SJCRH30 (cell line): ENCODE measurements at places on chromosomes 2 and 18. TPM values are rescaled to one million over a fixed set of nuclear protein-coding genes. Genes with fewer than 3 reads are reported as not detected.

DNA sequence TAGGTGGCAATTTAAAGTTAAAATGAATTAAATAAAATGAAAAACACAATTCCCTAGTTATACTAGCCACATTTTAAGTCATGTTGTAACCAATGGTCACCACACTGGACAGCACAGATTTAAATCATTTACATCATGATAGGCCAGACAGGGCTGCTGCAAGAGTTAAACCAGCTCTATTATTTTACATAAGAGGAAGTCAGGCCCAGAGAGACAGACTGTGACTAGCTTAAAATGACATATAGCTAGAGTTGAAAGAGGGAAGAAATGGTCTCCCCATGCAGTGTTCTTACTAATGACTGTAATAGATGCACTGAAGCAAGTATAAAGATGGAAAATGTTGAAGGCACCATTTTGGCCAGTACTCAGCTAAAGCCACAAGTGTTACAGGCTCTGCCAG, 69.6 kb downstream of the SLC66A3 start:
- no peaks in the 10 kb centered on the region for H3K27me3 ChIP-seq
- H3K4me3 ChIP-seq: no peak overlapping the region
- H3K27ac ChIP-seq: no peak overlapping the region
- peaks cover 19% of the 10 kb centered on the region for H3K36me3 ChIP-seq

The RPRM gene
- not detected in 2 replicates for total RNA-seq

The HAAO gene
- 3.5 and 4.7 TPM in 2 replicates for total RNA-seq

- DNase-seq: no peak
- H3K4me3 ChIP-seq: no peak overlapping the region
- no peaks in the 10 kb centered on the region for H3K4me1 ChIP-seq
- H3K36me3 ChIP-seq: no peaks in the 10 kb centered on the region
- H3K27ac ChIP-seq: no peak overlapping the region
Observed at GRCh38 chr2:142693171-142693950, 184.1 kb upstream of the KYNU start.

The ESPNL gene
- 2.6 and 3.1 TPM in 2 replicates for total RNA-seq

- DNase-seq: no peak
- H3K4me3 ChIP-seq: no peak overlapping the region
- H3K4me1 ChIP-seq: no peaks in the 10 kb centered on the region
Observed at GRCh38 chr18:59540780-59541179, 156.4 kb downstream of the CCBE1 start.

DNA sequence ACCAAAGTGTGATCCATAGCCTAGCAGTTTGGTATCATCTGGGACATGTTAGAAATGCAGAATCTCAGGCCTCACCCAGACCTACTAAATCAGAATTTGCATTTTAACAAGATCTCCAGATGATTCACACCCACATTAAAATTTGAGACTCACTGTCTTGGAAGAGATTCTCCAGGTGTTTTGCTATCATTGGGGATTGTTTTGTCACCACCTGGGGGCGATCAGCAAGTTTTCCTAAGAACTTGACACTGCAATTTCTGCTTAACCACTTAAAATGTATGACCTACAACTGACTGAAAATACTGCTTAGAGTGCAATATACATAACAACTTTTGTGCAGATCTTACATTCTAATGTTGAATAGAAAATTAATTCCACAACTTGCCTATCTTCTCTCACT, 18.9 kb upstream of the ITGA4 start:
- no peak for DNase-seq
- H3K27ac ChIP-seq: no peak overlapping the region
- no peak overlapping the region for H3K4me3 ChIP-seq
- H3K4me1 ChIP-seq: peaks cover 13% of the 10 kb centered on the region

GRCh38 chr2:135744760-135745314, 3.2 kb downstream of the UBXN4 start:
- H3K4me1 ChIP-seq: peaks cover 16% of the 10 kb centered on the region
- H3K4me3 ChIP-seq: peak overlapping the region; percentile 91
- H3K27me3 ChIP-seq: no peaks in the 10 kb centered on the region
- H3K36me3 ChIP-seq: peaks cover 35% of the 10 kb centered on the region
- peak; percentile 68 for DNase-seq
- peak overlapping the region; percentile 97 for H3K27ac ChIP-seq

DNA sequence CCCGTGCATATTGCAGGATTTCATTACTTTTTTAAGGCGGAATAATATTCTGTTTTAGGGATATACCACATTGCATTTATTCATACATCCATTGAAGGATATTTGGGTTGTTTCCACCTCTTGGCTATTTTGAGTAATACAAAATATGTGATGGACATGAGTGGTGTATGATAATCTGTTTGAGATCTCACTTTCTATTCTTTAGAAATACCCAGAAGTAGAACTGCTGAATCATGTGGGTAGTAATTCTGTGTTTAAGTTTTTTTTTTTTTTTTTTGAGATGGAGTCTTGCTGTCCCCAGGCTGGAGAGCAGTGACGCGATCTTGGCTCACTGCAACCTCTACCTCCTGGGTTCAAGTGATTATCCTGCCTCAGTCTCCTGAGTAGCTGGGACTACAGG, 201.4 kb downstream of the NYAP2 start:
- H3K27ac ChIP-seq: no peak overlapping the region
- H3K4me3 ChIP-seq: no peak overlapping the region
- H3K36me3 ChIP-seq: no peaks in the 10 kb centered on the region
- DNase-seq: no peak

DNA sequence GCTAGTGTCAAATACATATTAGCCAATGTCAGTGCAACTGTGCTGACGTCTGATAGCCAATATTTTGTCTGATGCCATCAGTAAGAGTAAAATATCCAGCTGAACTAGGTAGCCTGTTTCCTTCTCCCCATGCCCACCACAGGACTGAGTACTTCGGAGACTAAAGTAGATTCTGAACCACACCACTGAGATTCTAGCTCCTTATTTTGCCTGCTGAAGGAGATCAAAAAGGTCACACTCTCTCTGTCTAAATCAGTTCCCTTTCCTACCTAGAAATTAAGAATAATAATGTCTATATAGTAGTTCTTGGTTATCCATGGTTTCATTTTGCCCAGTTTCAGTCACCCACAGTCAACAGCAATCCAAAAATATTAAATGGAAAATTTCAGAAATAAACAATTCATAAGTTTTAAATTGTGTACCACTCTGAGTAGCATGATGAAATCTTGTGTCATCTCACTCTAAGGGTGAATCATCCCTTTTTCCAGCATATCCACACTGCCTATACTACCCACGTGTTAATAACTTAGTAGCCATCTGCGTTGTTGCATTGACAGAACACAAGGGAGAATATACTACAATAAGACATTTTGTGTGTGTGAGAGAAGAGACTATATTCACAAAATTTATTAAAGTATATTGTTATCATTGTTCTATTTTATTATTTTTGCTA, 1043.3 kb upstream of the PIK3C3 start:
- no peak overlapping the region for H3K27ac ChIP-seq
- H3K4me1 ChIP-seq: peaks cover 9% of the 10 kb centered on the region
- H3K36me3 ChIP-seq: no peaks in the 10 kb centered on the region
- no peaks in the 10 kb centered on the region for H3K27me3 ChIP-seq
- no peak overlapping the region for H3K4me3 ChIP-seq

DNA sequence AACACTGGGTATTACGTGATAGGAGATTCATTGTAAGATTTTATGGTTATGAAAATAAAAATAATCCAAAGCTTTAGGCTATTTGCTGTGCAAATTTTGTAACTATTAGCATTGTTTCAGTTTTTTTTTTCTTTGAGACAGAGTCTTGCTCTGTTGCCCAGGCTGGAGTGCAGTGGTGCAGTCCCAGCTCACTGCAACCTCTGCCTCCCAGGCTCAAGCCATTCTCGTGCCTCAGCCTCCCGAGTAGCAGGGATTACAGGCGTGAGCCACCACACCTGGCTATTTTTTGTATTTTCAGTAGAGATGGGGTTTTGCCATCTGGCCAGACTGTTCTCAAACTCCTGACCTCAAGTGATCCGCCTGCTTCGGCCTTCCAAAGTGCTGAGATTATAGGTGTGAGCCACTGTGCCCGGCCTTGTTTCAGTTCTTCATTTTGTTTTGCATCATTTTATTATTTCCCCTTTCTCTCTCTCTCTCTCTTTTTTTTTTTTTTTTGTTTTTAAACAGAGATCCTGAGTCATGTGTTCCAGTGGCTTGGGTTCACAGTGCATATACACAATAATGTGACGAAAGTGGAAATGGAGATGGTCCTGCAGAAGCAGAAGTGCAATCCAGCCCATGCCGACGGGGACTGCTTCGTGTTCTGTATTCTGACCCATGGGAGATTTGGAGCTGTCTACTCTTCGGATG, 25.8 kb downstream of the CASP10 start:
- peaks cover 3% of the 10 kb centered on the region; the same call in 1 of the 2 replicates for H3K27me3 ChIP-seq
- no peak overlapping the region for H3K27ac ChIP-seq
- DNase-seq: no peak
- no peaks in the 10 kb centered on the region for H3K4me1 ChIP-seq

- DNase-seq: no peak
- no peaks in the 10 kb centered on the region for H3K36me3 ChIP-seq
- no peaks in the 10 kb centered on the region for H3K4me1 ChIP-seq
- no peak overlapping the region for H3K27ac ChIP-seq
- no peaks in the 10 kb centered on the region for H3K27me3 ChIP-seq
Observed at GRCh38 chr2:139911160-139911559, 1131.0 kb upstream of the NXPH2 start.

GRCh38 chr18:76338088-76338487, 157.0 kb downstream of the ZNF516 start:
- H3K27me3 ChIP-seq: no peaks in the 10 kb centered on the region
- H3K27ac ChIP-seq: no peak overlapping the region
- H3K4me3 ChIP-seq: no peak overlapping the region
- DNase-seq: no peak

DNA sequence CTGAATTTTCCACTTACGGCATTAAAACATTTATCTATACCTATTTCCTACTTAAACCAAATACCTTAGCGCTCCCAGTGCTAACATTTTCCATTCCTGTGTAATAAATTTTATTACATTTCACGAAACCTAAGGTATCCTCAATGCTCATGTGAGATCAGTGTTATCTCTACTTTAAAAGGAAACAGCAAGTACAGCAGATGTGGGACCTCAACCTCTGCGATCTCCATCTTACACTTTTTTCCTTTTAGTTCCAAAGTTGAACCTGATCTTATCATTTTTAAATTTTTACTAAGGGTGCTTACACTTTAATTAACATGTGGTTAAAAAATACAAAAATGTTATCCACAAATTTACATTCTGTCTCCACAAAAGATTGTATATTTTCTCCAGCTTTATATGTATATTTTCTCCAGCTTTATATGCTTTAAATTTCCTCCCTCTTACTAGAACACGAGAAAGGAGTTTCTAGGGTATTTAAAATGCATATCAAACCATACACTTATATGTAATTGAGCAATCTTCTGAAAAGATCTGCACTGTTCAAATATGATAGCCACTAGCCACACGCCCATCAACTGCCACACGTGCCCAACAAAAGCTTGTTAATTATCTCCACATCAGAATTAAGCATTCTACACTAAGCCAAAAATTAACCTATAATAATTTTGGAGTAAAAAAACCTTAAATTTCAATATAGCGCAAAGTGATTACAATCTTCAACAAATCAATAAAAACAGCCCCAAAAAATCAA, 38.1 kb downstream of the MBOAT2 start:
- no peaks in the 10 kb centered on the region for H3K4me1 ChIP-seq
- no peak overlapping the region for H3K4me3 ChIP-seq
- no peak overlapping the region for H3K27ac ChIP-seq
- DNase-seq: no peak
- no peaks in the 10 kb centered on the region for H3K36me3 ChIP-seq

The CHRNG gene
- 25.2 and 36.6 TPM in 2 replicates for total RNA-seq

The AQP12B gene
- total RNA-seq: not detected in 2 replicates

- DNase-seq: no peak
- no peaks in the 10 kb centered on the region for H3K36me3 ChIP-seq
- H3K4me3 ChIP-seq: no peak overlapping the region
- peak overlapping the region; percentile 94 for H3K27ac ChIP-seq
- H3K4me1 ChIP-seq: peaks cover 65% of the 10 kb centered on the region
Observed at GRCh38 chr2:15731213-15731888, 139.7 kb downstream of the DDX1 start.

The RAB17 gene
- 3.4 and 3.6 TPM in 2 replicates for total RNA-seq

The SIGLEC15 gene
- total RNA-seq: 0.10 TPM in 1 of 2 replicates, not detected in the other

DNA sequence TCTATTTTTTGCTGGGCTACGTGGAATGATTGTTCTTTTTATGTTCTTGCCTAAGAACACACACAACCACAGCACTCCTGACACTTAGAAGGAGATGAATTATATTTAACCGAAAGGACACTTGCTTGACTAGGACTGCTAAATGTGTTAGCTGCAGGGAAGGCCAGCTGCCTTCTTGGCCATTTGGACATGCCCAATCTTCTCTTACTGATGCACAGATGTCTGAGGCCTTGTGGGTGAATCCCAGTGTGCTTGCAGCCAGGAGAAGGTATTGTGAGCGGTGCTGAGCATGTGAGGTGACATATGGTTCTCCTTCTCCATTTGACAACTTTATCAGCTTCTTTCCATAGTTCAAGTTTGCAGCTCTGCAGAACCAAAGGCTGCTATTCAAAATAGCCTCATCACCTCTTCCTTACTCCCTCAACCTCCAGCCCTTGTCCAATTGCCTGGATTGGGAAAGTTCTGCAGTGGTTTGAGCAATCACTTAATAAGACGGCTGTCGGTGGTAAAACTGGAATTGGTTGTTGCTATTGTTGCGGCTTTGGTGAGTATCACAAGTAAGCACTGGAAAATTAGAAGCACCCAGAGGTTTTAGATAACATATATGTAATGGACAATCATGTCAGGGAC, 1113.3 kb downstream of the TSN start:
- H3K27ac ChIP-seq: no peak overlapping the region
- DNase-seq: no peak
- H3K4me1 ChIP-seq: no peaks in the 10 kb centered on the region
- H3K36me3 ChIP-seq: no peaks in the 10 kb centered on the region

The DPP10 gene
- not detected in 2 replicates for total RNA-seq

DNA sequence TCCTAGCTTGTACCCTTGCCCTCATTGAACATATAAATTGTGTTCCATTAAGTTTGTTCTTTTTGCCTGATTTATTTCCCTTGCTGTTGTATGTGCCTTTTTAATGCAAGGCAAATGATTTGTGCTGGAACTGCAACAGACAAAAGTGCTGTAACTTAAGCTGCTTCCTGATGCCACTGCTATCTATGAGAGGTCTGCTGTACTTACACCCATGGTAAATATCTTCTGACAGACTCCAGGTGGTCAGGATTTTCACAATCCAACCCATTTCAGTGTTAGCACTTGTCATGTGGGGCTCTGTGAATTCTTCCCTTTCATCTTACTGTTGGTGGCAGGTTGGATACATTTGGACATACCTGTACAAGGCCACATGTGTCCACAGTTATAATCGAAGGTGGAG, 63.5 kb downstream of the ARHGAP15 start:
- H3K4me3 ChIP-seq: no peak overlapping the region
- no peaks in the 10 kb centered on the region for H3K4me1 ChIP-seq
- H3K27me3 ChIP-seq: no peaks in the 10 kb centered on the region
- H3K36me3 ChIP-seq: no peaks in the 10 kb centered on the region
- no peak overlapping the region for H3K27ac ChIP-seq

The CNGA3 gene
- 0.08 TPM in 1 of 2 replicates, not detected in the other for total RNA-seq

The LOXL3 gene
- 16.8 and 19.0 TPM in 2 replicates for total RNA-seq

GRCh38 chr2:65587779-65588178, 155.4 kb upstream of the SPRED2 start:
- H3K27ac ChIP-seq: no peak overlapping the region
- no peaks in the 10 kb centered on the region for H3K4me1 ChIP-seq
- no peaks in the 10 kb centered on the region for H3K36me3 ChIP-seq

- no peak for DNase-seq
- H3K27ac ChIP-seq: peak overlapping the region; percentile 50
- no peaks in the 10 kb centered on the region for H3K36me3 ChIP-seq
- peaks cover 43% of the 10 kb centered on the region for H3K4me1 ChIP-seq
- H3K4me3 ChIP-seq: no peak overlapping the region
Observed at GRCh38 chr2:57181315-57182038, 865.1 kb upstream of the VRK2 start.
